ENCODE measurements at places on chromosomes 4 and X.

- peak; percentile 50 for DNase-seq
These were observed 5.3 kb upstream of the STBD1 start for GRCh38 chr4:76301068-76301774.

DNA sequence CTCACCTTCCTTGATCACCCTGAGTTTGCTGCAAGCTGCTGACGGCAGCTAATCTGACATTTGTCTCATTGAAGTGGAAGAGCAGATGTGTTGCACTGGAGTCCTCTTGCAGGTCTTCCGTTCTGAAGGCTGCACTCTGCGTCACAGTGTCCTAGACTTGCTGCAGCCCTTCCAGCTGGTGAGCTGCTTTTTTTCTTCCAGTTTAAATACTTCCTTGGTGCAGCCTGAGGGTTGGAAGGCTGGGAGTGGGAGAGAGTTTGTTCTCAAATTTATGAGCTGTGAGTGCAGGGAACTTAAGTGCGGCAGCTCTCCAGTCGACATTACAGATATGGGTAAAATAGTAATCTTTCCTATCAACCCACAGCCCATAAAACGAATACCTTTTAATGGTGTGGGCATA lies 303.6 kb upstream of the FAT1 start:
- no peak for DNase-seq

GRCh38 chr4:78544678-78545077 lies 6.9 kb upstream of the ANXA3 start:
- no peak for DNase-seq

DNA sequence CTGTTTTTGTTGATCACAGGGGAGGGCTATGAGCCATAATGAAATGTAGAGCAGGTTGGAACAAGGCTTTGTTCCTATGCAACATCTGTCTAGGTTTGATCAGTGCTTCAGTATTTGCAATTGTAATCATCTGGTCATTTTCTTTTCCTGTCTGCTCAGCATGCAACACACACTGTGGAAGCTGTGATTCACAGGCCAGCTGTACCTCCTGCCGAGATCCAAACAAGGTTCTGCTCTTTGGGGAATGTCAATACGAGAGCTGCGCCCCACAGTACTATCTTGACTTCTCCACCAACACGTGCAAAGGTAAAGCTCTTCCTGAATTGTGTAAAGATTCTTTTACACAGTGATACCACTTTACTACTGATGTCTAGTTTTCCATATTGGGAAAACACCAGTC lies 181.9 kb upstream of the ANXA3 start:
- DNase-seq: no peak

DNA sequence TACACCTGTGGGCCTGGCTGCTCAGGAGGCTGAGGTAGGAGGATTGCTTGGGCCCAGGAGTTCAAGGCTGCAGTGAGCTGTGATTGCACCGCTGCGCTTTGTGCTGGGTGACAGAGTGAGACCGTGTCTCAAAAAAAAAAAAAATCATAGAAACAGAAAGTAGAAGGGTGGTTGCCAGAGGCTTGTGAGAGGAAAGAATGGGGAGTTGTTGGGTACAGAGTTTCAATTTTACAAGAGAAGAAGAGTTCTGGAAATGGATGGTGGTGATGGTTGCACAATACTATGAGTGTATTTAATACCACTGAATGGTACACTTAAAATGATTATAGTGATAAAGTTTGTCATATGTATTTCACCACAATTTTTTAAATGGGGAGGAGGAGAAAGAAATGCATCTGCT lies 10.2 kb upstream of the GLOD5 start:
- DNase-seq: peak; percentile 30

- no peak for DNase-seq
These were observed 29.2 kb downstream of the NSG1 start for GRCh38 chr4:4415806-4416805.

DNA sequence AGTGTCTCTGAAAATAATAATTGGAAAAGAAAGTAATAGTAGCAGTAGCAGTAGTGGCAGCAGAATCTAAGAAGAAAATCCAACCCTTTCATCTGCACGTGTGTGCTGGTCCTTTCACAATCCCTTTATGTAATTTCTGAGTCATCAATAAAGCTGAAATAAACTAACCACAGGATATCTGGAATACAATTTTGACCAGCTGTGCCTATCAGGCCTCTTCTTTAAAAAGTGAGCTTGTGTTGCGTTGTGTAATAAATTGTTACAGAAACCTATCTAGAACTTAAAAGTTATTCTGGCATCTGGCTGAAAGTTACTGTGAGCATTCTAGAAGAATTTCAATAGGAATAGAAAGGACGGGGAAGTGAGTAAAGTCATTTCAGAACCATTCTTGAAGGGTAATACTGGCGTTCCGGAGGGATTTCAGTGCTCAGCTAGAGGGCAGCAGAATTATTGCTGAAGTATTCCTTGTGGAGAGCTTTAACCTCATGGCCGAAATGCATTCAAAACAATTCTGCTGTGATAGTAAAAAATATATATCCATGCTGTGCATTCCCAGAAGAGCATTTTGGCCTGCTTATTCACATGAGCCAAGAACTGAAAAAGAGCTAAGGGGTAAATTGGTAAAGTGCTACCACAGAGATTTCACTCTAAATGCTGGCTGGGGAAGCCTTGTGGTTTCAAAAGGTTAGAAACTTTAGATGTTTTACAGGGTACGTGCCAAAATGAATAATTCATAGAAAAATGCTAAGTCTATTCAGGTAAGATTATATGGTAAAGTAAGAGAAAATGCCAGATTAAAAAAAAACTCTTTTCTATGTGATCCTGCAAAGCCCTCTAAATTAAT lies 260.6 kb downstream of the NKX6-1 start:
- no peak for DNase-seq

GRCh38 chr4:34309383-34309906 lies 1934.9 kb downstream of the ARAP2 start:
- DNase-seq: no peak

DNA sequence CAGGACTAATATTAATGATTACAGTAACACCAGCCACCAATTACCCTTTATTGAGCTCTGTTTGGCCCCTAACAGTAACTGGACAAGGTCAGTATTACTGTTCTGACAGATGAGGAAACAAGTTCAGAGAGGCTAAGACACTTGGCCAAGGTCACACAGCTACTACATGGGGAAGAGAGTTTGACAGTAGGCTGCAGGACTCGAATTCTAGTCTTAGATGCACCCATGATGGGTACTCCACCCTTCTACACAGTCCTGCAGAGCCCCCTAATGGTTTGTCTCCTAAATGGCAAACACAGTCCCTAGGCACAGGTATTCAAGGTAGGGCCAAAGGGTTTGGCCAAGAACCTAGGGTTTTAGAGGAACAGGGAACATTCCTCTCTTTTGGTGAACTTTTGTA lies 93.9 kb downstream of the NSUN7 start:
- peak; percentile 41 for DNase-seq

- DNase-seq: no peak
These were observed 54.0 kb upstream of the ZCCHC13 start for GRCh38 chrX:74249963-74250362.

- no peak for DNase-seq
These were observed 58.5 kb upstream of the NAP1L5 start for GRCh38 chr4:88756149-88756548.

DNA sequence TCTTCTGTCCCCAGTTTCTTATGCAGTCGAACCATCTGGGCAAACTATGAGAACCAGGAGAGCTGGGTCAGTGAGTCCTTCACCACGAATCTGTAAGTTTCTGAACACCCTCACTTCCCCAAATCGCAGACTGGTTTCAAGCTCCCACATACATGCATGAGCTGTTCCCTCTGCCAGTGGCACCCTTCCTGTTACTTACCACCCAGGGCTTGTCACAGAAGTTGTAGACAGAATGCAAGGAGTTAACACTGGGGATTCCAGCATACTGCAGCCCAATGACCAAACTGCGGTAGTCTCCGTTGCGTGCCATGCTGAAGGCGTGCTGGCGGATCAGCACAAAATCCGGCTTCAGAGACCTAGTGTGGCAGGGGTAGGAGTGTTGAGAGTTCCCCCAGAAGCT lies 14.6 kb downstream of the SYN1 start:
- DNase-seq: no peak

DNA sequence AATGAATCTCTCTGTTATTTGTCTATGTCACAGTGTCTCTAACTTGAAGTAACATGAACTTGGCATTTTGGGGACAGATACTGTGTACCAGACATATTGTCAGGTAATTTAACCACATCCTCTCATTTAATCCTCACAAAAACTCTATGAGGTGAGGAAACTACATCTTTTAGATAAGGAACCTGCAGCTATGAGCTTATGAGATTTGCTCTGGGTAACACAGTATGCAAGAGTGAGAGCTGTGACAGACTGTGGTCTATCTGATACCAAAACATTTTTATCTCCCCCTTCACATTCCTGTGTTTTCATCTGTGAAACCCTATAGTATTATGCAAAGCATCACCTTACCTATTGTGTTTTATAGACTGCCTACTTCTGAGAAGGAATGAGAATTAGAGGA lies 58.4 kb upstream of the HS3ST1 start:
- no peak for DNase-seq

- no peak for DNase-seq
These were observed 249.9 kb downstream of the PAPSS1 start for GRCh38 chr4:107470173-107470572.

- DNase-seq: no peak
These were observed 559.6 kb downstream of the ARAP2 start for GRCh38 chr4:35684755-35685154.

GRCh38 chr4:144750348-144750747 lies 104.4 kb downstream of the HHIP start:
- DNase-seq: no peak

DNA sequence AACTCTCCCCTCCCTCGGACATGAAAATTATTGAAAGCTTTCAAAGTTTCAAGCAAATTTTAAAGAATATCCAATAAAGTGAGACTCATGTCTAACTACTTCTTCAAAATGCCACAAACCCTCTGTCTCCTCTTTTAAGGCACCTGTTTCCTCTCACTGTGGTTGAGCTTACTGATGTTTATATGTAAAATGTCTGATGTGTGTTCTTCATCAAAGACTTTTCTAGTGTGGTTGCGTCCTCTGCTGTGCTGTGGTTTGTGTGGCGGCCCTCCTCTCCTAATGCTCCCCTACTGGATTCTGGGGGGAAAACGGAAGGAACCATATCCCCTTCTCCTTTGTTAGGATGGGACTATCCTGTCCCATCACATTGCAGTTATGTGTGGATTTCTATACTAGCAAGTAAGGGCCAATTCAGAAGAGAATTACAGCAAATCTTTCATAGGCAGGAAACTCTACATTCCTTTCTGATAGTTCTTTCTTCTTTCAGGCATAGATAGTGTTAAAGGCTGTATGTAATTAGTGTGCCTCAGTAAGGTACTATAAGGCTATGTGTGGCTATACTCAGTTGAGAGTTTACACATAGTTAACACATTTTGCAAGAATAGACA lies 221.0 kb upstream of the GPRIN3 start:
- DNase-seq: no peak

DNA sequence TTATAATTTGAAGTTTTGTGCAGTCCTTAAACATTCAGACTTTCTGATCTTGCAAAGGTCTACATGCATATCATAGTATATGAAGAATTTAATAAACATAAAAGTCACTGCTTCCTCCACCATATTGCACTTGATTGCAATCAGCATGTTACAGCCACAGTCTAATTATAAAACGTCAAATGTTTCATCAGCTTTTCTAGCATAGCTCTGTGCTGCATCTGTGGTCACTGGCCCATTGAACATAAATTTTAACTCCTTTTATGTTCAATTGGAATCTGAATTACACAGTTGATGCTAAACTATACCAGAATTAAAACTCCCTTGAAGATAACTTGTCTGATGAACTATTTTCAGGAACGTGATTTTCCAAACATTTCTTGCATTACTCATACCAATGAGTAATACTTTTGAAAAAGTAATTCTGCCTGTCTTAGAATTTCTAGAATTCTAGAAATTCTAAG lies 329.1 kb downstream of the GALNTL6 start:
- DNase-seq: no peak

- no peak for DNase-seq
These were observed 60.5 kb upstream of the PGRMC2 start for GRCh38 chr4:128347930-128348660.

DNA sequence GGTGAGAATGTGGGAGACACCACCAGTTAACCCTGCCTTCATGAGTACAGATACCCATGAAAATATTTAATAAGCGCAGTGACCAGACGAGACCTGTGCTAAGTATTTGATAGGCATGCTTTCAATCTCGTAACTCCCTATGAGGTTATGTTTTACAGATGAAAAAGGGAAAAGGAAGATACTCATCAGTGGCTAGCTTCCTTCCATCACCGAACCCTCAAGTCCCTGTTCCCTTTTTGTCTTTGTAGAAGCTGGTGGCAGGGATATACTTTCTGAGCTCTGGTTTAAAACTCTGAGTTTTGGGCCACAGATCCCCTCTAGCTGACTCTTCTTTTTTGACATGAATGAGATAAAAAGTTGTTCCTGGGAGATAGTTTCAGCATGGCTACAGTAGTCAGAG lies 26.3 kb downstream of the AFF1 start:
- DNase-seq: no peak

DNA sequence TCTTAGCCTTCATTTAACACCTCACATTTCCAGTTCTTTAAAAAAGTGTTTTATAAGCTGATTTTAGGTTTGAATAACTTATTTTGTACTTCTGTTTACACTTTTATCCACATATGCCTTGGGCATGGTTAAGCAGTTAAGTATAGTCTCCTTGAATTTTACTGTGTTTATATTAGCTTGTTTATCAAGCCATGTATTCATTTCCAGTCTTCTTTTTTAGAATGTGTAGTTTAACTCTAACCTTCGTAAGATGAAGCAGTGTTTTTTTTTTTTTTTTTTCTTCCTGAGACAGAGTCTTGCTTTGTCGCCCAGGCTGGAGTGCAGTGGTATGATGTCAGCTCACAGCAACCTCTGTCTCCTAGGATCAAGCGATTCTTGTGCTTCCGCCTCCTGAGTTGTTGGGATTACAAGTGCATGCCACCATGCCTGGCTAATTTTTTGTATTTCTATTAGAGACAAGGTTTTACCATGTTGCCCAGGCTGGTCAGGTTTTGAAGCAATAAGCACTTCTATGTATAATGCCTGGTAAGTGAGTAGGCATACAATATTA lies 42.5 kb downstream of the BMP2K start:
- DNase-seq: no peak

DNA sequence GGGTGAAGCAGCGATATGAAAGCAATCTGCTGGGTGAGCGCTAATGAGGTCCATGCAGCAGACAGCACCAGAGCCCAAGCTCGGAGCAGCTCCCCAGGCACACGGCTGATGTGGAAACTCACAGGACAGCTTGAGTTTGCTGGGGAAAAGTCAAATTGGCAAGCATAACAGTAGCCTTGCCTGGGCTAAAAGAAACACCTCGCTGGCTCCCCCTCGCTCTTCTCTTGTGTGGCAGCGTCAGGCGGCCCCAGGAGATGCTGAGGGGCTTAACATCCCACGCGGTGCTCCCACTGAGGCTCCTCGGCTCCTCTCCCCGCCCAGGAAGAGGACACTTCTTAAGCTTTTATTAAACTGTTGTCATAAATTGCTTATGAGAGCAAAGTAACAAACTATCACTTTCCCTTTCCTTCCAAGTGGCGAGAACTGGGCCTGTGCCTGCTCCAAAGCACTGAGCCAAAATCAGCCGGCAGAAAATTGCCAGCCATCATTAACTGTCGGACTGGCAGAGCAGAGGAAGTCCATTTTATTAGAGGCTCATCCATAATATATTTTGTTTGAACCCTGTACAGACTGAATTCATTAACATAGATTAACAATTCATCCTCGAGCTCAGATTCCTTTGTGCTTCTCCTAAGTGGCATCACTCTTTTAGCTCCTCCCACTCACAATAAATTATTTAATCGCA lies 111.4 kb downstream of the TSPAN5 start:
- no peak for DNase-seq

Measured in activated CD4-positive, alpha-beta T cell treated with anti-CD3 and anti-CD28 coated beads for 48 hours (primary cell).